NCI-H1092 (cell line): ENCODE measurements at places on chromosomes 3 and 15.

- DNase-seq, result no peak
Measured at GRCh38 chr3:85554153-85554552, 595.4 kb downstream of the CADM2 start.

- no peak for DNase-seq
Measured at GRCh38 chr3:100471444-100471843, 21.0 kb upstream of the TMEM45A start.

DNA sequence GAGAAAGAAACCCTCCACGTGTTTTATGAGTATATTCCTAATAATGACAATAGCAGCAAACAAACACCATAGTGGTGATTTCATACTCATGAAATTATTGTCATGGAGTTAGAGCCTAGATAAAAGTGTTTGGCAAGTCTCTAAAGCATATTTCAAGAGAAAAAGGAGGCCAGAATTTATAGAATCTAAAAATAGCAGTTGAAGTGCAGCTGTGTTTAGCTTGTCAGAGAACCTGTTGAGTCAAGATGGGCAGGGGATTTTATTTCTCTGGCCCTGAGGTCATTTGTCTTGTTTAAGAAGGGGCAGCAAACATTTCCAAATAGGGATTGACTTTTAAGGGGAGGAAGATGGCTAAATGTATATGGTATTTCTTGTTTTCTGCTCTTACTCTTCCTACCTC is 279.6 kb upstream of the CTDSPL start:
- no peak for DNase-seq

- no peak for DNase-seq
Measured at GRCh38 chr3:189404797-189405484, 226.2 kb upstream of the TP63 start.

DNA sequence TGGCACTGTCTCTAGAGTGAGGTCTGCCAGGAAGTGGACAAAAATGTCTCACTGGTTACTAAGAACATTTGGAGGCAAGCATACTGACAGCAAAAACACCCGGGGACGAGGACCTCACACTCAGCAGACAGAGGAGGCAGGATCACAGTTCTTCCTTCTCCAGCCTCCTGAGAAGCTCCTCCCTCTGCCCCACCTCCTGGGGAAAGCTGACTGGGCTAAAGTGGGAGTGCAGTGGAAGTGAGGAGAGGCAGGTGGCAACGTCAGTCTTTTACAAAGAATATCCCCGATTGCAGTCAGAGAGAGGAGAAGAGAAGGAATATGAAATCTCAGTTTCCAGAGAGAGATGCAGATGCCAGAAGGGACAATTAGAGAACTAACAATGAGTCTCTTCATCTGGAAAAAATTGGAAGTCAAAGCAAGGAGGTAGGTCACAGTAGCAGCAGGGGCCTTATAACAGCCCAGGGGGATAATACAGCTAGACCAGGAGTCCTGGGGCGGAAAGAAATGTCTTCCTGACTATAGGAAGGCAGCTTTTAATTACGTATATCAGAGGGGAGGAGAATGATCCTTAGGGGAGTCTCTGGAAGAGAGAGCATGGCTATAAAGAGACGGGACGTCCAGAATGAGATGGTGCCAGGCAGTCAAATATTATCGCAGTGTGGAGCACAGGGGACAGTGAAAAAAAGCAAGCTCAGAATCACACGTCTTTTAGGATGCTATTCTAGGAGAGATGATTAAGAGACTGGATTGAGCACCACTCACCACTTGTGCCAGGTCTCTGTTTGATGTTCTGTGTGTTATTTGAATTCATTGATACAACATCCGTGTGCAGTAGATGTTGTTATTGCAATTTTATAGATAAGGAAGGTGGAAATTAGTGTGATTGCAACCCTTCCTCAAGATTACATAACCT is 47.2 kb downstream of the LEO1 start:
- DNase-seq, result no peak

DNA sequence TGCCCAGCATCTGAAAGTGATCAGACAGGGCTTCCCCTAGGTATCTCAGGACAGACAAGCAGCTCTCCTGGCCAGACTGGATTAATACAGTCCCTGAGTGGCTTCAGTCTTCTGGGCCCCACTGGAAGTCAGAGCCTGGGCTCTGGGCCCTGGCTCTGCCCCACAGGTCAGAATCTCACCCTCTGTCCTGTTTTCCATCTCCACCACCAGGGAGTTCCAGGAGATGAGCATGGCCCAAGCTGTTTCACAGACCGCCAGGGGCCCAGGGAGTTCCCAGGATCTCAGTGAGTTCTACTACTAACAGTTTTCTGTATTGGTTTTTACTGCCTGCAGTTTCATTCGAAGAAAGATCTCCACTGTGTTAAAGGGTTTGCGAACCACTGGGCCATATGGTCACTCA is 131.5 kb downstream of the MEX3B start:
- no peak for DNase-seq

DNA sequence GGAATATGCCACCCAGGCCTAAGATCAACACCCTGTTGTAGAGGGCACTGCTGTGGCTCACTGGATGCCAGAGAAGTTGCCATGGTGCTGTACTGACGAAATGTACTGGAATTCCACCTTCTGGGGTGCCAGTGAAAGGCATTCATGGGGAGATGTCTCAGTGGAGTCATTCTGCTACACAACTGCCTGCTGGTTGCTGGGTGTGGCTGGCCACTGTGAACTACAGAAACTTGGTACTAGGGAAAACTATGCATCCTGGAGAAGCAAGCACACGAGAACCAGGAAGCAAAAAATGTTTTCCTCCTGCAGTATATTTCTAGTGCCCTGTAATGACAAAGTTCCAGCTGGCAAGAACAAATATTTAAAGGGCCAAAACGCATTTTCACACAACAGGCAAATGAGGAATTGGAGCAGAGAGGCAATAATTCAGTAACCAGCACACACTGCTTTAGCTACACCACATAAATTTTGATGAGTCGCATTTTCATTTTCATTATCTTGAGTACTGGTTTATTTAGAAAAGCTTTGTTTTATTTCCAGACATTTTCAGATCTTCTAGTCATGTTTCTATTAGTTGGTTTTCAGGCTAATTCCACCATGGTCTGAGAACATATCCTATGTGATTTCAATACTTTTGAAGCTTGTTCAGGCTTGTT is 18.3 kb upstream of the RFX7 start:
- no peak for DNase-seq

DNA sequence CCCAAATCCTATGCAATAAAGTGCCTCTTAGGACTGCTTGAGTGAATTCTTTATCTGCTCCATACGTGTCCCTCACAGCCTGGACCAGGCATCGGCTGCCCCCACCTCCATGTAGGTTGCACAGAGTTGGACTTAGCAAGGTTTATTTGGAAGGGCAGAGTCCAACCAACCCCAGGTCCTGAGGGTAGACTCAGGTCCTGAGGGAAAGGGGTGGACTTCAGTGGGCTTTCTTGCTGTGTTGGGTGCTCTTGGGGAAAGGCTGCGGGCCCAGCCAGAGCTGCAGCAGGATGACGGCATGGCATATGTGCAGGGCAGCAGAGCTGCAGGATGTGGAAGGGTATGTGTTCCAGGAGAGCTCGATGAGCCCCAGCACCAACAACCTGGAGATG is 6.5 kb downstream of the ALG3 start:
- DNase-seq, result no peak

- no peak for DNase-seq
Measured at GRCh38 chr3:15579051-15579450, 22.3 kb downstream of the HACL1 start.

DNA sequence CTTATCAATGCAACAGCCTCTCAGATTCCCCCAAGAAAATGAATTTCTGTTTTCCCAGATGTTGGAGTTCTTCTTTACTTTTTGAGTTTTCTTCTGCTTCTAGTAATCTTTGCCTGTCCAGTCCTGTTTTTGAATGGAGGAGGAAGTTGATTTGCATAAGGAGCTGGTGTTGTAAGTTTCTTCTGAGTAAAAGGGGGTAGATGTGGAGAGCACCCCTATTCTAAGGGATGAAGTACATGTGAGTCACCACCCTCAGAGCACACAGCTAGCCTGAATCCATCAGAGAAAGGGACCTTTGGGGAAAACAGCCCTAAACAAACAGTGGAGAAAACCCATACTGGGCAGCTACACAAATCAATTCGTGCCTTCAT is 34.5 kb downstream of the ACAA1 start:
- no peak for DNase-seq

DNA sequence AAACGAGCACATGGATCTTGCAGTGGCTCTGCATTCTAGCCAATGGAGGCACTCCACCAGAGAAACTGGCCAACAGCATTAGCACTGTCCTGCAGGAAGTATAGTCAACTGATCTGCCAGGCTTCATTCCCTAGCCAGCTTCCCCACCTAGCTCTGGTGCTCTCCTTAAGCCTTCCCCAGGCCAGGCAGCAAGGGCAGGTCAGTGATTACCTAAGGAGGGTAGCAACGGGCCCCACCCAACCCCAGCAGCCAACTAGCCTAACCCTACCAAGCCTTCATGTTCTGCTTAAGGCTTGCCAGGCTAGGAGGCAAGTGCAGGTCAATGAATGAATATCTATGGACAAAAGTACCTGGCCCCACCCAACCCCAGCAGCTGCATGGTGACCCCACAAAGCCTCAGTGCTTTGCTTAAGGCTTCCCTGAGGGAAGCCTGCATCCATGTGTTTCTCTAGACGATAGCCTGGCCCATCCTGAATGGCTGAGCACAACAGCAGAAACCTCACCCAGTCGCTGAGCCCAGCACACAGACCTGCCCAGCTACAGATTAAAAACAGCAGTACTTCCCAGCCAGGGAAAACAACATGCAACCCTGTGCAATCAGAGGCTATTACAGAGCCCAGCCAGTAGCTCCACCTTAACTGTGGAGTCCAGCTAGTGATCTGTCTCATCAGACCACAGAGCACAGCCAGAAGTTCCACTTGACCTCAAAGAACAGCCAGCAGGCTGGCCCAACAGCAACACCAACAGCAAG is 28.5 kb downstream of the THBS1 start:
- no peak for DNase-seq

DNA sequence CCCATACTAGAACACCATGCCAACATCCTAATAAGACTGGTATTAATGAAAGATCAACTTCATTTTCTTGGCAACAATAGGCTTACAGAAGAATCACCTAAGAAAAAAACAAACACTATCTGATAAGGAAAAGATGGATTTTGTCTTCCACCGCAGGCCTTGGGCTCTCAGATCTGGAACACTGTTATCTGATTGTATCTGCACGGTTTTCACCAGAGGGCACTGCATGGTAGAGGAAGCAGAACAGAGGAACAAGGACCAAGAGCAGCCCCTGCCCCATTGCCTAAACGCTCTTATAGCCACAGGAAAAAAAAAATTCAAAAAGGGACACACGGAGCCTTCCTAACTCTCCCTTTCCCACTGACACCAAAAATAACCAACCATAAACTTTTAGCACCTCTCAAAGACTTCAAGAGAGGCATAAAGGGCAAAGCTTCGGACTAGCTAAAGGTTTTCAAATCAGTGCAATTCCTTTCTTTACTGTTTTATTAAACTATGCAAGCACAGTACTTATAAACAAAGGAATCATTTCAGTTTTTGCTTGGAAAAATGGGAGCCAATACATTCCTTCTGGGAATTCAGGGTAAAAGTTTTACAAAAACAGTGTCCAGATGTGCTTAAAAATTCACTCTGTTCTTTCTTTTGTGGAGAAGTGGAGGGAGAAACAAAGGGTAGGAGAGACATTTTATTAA is 23.3 kb downstream of the IL17RD start:
- no peak for DNase-seq

GRCh38 chr3:72077473-72078259 is 292.7 kb upstream of the PROK2 start:
- no peak for DNase-seq

- no peak for DNase-seq
Measured at GRCh38 chr3:36591959-36592358, 172.4 kb downstream of the DCLK3 start.

GRCh38 chr15:68152342-68152741 is 52.8 kb downstream of the CALML4 start:
- DNase-seq, result no peak

GRCh38 chr3:41681479-41681878 is 280.4 kb downstream of the ULK4 start:
- DNase-seq, result no peak

DNA sequence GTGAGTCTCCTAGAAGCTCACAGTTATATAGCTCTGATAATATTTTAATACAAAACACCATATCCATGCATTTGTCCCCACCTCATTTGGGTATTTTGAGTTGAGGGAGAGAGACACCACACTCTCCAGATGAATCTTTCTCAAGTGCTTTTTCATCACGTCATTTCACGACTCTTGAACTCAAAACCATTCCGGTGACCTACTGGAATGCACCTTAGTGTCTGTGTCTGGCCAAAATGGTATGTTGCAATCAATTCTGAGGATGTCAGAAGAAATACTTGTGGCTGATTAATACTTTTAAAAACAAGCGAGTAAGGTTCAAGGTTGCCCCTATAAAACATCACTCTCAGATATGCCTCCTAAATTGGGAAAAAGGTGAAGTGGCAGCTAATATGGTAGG is 352.6 kb upstream of the ICE2 start:
- DNase-seq, result no peak

DNA sequence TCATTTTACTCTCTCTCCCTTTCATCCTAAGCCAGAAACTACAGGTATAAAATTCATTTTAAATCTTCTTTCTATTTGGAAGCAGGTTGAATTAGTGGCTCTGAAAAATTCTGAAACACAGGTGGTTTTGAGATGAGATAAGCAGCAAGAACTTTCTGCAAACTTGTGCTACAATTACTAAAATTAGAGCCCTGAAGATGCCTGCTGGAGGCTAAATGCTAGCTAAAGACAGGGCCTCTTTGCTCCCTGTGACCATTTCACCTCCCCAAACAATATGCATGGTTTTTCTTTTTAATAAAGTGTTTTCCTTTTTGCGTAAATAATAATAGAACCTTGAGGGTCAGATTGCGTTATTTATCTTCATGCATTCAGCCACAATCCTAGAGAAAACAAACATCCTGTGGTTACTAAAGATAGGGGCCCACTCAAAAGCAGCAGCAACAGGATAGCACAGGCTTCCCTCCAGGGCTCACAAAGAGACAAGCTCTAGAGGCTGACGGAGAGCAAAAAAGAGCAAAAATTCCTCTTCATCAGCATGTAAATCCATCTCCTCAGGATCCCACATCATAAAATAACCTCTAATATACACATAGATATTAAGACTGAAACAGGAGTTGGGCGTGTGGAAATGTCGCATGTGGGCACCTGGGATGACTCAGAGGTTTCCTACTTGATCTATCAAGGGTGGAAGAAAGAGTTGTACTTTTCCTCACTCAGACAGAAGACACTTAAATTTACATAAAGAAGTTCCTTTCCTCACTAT is 26.5 kb upstream of the CP start:
- no peak for DNase-seq

GRCh38 chr15:96366526-96366877 is 36.0 kb downstream of the NR2F2 start:
- no peak for DNase-seq
